Omental fat pad (tissue), 4 donors: ENCODE measurements at places on chromosomes 3 and 15. TPM values are rescaled to one million over a fixed set of nuclear protein-coding genes. Genes with fewer than 3 reads are reported as not detected.

DNA sequence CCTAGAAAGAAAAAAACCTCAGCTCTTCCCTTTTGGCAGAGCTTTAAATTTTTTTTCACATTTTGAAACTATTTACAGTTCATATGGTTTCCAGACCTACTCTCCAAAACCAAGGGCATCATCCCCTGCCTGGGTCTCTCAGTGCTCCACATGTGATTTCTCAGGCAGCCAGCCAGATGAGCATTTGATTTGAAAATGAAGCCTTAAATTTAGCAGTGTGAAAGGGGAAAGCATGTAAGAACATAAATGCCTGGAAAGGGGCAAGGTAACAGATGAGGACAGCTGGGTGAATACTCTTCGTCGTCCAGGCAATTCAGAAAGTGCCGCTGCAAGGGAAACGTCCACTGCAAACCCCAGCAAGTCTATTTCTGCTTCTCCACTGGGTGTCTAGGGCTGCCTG, 94.8 kb downstream of the ATP8B4 start:
- no peak for DNase-seq

- no peak for DNase-seq
Observed at GRCh38 chr15:46213551-46213950, 578.7 kb downstream of the SQOR start.

- no peak for DNase-seq
Observed at GRCh38 chr3:5635746-5636145, 448.2 kb downstream of the EDEM1 start.

Gene GPR149
- total RNA-seq: not detected
